ENCODE measurements at places on chromosomes 16 and 17.

DNA sequence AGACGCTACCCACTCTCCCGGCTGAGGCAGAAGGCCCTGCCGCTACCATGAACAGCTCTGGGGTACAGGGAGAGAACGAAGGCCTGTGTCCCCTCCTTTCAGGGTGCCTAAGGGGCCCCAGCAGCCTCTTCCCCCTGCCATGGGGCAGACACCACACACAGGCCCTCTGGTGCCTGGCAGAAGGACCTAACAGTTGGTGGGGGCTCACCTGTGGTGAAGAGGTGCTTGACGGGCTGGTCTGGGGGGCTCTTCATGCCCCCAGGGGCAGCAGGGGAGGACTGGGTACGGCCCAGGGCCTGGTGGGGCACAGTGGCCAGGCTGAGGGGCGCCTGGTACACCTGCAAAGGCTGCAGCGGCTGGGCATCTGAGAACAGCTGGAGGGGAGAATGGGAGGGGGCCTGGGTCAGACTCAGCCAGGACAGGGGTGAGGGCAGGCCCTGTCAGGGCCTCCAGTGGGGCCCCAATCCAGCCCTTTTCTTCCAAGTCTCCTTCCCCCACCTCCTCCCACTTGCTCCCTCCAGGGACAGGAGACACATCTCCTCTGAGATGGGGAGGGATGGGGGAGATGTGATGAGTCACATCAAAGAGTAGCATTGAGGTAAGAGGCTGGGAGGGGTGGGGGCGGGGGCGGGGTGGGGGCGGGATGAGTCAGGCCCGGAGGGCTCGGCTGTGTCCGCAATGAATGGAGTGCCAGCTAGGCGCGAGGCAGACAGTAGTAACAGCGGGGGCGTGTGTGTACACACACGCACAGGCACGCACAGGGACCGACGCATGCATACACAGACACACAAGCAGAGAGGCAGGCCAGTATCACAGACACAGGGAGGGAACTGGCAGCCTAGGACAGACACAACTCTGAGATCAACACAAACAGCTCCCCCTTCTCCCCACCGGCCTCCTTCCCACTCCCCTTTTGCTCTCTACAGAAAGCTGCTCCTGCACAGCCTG is 16.1 kb downstream of the G6PC3 start:
- peak; percentile 62 for DNase-seq

GRCh38 chr17:8022360-8023003 is 16.4 kb upstream of the ALOX15B start:
- DNase-seq = no peak

DNA sequence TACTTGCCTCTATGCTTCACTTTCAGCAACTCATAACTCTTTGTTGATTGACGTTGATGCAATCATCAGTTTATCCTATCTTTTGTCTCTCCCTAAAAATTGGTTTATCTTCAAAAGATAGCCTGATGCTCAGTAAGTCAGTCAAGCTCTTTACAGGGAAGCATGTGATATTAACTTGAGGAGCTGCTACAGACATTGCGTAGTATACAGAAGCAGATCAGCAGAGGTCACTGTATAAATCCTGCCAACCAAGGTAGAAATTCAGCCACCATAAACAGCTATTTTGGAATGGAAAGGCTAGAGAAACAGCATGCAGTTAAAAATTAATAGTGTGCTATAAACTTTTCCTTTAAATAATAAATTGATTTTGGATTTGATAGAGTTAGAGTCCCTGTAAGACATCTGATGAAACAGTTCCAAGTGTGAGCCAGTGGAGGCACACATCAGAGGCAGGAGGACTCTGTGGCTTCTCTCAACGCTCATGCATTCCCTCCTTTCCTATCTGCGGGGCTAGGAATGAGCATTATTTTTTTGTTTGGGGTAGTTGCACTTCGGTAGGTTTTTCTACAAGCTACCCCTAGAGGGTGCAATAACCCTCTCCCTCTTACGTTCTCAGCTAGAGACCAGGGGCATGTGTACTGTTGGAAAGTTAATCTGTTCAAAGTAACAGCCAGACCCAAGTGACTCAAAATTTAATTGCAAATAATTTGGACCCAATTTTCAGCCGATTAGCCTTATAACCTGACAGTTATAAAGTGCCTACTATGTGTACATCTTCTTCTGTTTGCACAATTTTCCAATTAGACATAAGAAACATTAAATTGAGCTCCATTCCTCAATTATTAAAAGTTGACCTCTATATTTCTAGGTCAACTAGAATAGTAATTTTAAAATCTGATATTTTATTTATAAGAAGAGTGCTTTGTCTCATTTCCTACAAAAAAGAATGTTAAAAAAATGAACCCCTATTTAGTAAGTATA is 647.7 kb upstream of the SOX9 start:
- no peak for DNase-seq

GRCh38 chr17:44961921-44962350 is 6.2 kb downstream of the C1QL1 start:
- DNase-seq = no peak

- no peak for DNase-seq
Observed at GRCh38 chr17:38969281-38969680, 2.1 kb upstream of the FBXO47 start.

DNA sequence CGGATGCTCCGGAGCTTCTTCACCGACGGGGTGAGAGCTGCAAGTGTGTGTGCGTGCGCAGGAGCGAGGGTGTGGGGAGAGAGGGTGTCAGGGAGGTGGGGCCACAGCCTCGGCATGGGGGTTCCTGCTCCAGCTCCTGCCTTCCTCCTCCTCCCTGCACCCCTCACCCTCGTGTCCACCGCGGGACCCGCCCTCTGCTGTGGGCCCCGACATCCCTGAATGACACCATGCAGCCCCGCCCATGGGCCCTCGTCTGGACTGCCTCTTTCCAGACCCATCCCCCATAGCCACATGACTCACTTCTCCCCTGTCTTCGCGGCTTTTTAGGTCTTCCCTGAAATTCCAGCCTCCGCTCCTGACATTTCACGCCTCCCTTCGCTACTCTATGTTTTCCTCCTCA is 41.6 kb downstream of the ARHGAP23 start:
- no peak for DNase-seq

DNA sequence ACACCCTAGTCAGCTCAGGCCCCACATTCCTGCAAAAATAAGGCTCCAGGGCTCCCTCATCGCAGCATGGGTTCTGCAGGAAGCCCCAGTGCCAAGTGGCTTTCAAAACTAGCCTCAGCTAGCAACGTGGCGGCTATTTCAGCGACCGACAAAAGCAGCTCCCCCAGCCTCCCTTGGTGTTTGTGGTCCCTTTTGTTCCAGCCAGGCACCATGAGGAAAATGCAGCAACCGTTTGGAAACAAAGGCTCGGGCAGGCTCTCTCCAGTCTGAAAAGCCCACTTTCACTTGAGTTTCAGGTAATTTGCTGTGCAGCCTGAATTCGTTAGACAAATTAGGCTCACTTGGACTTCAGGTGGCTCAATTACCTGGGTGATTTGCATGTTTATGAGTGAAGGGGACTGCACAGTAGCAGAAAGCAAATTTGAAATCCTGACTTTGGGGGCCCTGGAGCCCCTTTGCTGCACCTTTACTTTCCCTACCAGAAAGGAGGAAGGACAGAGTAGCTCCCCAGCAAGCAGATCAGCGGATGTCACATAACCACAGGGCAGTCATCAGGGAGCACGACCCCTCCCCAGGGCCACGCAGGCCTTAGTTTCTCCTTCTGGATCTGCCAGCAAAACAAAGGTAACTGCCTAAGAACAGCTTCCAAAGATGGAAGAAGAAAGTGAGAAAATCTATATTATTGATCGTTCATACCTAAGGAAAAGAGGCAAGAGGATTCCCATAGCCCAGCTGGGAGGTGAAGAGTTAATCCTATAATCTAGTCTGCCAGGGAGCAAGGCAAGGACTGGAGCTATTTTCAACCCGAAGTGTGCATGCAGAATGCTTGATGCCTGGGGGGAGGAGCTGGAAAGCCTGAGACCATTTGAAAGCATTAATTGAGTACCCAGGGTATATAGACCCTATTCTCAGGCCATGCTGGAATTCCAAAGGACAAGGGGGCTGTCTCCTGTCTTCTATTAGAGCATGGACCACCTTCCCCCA is 143.1 kb upstream of the SDK2 start:
- DNase-seq = no peak

DNA sequence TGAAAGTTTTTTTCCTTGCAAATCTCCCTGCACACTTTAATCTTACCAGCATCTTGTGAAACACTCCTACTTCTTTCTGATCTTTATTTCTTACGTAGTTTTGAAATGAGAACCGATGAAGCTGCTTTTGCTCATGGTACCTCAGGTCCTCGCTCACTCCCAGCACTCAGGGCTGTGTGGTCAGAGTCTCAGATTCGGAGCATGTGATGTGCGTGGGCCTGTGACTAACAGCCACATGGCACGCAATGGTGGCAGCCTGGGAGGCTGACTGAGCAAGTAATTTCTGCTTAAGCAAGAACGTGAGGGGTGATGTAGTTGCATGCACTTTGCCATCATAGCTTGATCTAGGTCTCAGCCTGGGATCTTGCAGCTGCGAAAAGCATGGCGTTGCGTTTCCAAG is 624.3 kb downstream of the MAF start:
- no peak for DNase-seq

GRCh38 chr17:42457107-42457792 is 1.4 kb upstream of the ATP6V0A1 start:
- DNase-seq = no peak

DNA sequence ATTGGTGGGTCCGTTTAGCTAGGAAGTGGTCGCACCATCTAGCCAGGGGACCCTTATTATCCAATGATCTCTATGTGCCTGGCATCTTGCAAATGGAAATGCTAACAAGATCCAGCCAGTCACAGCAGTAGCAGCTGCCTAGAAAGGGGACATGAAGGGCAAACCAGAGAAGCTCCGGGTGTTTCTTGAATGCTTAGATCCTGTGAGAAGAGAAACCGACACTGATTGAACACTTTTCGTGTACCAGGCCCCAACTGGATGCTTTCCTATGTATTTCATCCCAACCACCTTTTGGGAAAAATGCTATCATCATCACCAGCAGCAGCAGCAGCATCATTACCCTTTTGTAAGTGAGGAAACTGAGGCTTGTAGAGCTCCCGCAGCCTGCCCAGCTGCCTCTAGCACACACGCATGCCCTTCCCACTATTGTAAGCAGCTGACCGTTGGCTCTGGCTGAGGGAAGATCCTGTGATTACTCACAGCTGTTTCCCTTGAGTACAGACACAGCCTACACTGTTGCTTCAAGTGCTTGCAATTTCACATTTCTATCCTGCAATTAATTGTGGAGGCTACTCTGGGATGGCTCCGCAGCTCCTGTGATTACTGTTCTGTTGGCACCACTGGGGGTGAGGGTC is 180.7 kb upstream of the CACNG5 start:
- DNase-seq = no peak

DNA sequence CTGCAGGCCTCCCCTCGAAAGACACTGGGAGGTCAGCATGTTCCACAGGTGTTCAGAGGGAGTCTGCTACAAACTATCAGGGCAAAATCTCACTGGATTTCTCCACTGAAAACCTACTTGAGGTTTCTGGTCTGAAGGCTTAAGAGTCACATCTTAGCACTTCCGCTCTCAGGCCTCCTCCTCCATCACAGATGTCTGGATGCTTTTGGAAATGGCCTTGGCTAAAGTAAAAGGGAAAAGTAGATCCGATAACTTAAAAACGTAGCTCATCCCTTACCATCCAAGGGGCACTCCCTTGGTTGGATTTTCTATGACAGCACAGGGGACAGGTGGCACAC is 14.4 kb downstream of the GINS2 start:
- no peak for DNase-seq

- no peak for DNase-seq
Observed at GRCh38 chr16:5537347-5537746, 439.8 kb upstream of the EEF2KMT start.

GRCh38 chr17:497241-498034 is 144.8 kb upstream of the RPH3AL start:
- DNase-seq = no peak

DNA sequence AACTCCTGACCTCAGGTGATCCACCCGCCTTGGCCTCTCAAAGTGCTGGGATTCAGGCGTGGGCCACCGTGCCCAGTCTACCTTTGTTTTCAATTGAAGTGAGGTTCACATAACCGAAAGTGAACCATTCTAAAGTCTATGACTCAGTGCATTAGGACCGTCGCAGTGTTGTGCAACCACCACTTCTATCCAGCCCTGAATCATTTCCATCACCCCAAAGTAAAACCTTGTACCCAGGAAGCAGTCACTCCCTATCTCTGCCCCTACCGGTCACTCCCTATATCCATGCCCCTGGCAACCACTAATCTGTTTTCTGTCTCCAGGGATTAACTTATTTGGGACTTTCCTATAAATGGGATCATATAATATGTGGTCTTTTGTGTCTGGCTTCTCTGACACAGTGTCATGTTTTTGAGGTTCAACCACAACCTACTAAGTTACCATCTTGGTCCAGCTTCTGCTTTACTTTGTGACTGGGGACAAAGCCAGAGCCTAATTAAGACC is 28.3 kb upstream of the CDC42EP4 start:
- DNase-seq = peak; percentile 32

DNA sequence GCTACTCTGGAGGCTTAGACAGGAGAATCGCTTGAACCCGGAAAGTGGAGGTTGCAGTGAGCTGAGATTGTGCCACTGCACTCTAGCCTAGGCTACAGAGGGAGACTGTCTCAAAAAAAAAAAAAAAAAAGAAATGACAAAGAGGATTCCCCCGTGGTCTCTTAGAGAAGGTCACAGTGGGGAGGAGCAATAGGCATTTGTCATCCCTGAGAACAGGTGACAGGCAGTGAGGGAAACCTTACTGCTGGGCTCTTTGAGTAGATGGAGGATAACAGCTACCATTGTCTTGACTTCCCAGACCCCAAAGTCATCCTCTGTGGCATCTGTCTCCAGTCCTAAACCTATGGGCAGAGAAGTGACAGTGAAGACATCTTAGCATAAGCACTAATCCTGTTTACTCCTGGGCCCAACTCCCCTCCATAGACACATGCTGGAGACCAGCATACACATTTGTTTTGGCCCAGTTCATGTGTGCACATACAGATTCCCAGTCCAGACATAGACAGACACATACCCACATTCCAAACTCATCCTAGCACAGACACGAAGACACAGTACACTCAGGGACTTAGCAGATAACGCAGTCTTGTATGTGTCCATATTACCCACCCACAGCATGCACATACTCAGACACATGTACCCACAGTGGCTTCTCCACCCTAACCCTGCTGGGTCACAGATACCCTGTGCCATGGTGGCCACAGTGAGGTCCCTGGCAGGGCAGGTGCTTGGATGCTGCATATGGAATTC is 2.7 kb downstream of the ESRP2 start:
- no peak for DNase-seq

GRCh38 chr17:43652124-43652480 is 9.6 kb downstream of the MEOX1 start:
- no peak for DNase-seq

- no peak for DNase-seq
Observed at GRCh38 chr16:89210904-89211515, 6.5 kb upstream of the ZNF778 start.

- DNase-seq = no peak
Observed at GRCh38 chr17:77445760-77446532, 305.2 kb downstream of the SEC14L1 start.
